ENCODE measurements at places on chromosomes 7 and 10. TPM values are rescaled to one million over a fixed set of nuclear protein-coding genes. Genes with fewer than 3 reads are reported as not detected.
A peak's percentile ranks its signal among the peaks of the same experiment; 100 is the strongest.

DNA sequence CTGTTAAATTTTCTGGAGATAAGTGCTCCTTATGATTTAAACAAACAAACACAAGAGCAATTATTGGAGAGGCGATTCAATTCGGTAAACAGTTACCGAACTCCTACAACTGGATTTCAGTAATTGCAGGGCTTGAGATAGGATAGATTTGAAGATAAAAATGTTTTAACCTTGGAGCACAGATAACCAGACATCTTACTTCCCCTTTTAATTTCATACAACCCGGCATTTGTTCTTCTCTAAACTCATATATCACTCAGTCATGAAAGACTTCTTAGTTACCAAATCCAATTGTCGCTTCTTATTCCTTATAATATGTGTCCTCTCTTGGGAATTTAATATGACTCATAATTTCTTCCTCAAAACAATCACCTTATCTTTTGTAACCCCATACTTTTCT lies 235.9 kb upstream of the CSTF2T start:
- DNase-seq: no peak

SFTPA1 gene
- not detected for total RNA-seq

- DNase-seq: no peak
Measured at GRCh38 chr7:47827351-47827756, 120.9 kb downstream of the PKD1L1 start.

- no peak for DNase-seq
Measured at GRCh38 chr10:117647306-117647705, 104.8 kb downstream of the EMX2 start.

- no peak for DNase-seq
Measured at GRCh38 chr10:79047875-79048638, 20.7 kb upstream of the ZMIZ1 start.

DNA sequence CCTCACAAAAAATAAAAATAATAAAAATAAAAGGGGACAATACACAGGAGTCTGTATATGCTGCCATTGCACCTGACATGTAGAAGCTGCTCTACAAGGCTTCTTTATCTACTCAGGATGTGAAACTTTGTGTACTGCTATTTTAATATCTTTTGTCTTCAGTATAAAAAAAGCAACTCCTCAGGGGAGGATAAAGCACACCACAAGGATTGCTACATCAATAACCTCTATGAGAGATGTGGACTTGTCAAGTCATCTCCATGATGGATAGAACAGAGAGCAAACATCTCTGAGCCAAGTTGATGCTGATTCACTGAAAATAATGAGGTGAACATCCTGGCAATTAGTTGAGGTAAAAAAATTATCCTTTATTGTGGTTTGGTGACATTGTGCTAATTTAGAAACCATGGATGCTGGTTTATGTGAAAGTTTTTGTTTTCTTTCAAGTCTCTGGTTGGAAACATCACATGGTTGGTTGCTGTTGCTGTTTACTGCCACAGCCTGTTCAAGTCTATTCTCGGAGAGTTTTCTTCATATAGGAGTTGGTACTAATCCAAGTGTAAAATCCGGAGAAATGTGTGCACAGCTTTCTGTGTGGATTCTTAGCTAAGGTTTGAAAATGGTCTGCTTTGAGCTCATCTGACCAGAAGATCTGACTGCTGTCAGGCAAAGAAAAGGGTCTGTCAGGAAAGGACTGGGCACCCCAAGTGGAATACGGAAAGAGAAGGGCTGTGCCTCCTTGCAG lies 1.5 kb upstream of the HECW1 start:
- DNase-seq: no peak

GRCh38 chr10:119801176-119801575 lies 71.5 kb downstream of the MCMBP start:
- DNase-seq: no peak

DNA sequence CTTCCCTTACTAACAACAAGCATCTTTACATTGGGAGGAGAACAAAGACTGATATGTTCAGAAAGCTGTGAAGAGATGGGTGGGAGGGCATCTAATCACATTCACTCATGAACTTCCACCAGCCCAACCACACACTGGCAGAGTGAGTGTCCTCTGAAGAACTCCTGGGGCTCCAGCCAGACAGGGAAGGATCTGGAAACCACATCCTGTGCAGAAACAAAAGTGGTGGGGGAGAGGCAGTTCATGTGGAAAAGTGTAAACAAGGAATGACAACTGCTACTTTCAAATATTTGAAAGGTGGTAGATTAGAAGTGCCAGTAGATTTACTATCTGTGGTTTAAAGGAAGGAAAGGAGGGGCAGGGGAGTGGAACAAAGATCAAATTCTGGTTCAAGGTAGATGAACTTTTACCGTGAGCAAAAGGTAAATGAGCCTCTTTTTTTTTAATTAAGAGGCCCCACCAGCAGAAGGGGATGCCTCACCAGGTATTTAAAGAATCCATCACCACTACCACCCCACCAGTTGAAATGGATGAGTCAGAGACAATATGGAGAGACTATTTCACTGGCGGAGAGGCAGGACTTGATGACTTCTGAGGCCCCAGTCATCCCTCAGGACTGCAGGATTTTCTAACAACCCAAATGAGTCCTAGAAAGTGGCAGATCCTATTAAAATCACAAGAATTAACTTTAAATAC lies 34.5 kb downstream of the GOT1 start:
- DNase-seq: peak; percentile 87

ATOH7 gene
- total RNA-seq: under 0.01 TPM

- DNase-seq: no peak
Measured at GRCh38 chr10:127976286-127976685, 69.4 kb downstream of the PTPRE start.

DNA sequence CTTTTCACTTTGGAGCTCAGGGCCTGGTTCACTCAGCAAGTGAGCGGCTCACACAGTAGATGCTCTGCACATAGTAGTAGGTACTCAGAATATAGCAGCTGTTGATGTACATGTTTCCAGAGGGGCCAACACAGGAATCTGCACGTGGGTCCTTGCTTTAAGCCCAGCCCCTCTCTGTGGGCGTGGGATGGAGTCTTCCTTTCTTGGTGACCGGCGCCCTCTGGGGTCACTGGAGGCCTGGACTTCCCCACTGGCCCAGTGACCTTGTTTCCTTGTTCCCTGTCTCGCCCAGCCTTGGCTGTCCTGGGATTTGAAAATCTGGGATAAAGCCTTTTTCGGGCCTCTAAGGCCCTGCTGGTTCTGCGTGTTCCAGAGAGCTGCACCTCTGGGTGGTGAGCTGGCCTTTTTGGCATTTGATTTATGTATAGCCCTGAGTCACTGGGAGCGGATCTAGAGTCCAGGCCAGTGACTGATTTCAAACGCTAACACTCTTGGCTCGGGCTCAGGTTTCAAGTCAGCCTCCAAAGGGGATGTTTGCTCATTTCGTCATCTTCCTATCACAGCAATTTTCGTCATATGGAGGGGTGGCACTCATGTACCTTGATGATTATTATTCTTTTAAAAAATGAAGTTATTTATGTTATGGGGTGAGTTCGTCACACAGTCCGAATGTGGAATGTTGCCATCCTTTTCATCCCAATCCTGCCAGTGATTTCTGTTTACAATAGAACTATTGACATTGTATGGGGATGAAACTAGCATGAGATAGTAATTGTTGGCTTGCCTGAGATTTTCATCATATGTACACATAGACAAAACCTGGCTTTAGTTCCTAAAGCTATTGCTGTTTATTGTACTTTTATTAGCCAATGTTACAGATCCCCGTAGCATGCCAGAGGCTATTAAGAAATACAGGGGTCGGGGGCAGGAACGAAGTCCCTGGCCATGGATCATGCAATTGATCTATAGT lies 65.5 kb downstream of the CUX1 start:
- peak; percentile 100 for DNase-seq

SLC35G1 gene
- 2.1 TPM for total RNA-seq

DNA sequence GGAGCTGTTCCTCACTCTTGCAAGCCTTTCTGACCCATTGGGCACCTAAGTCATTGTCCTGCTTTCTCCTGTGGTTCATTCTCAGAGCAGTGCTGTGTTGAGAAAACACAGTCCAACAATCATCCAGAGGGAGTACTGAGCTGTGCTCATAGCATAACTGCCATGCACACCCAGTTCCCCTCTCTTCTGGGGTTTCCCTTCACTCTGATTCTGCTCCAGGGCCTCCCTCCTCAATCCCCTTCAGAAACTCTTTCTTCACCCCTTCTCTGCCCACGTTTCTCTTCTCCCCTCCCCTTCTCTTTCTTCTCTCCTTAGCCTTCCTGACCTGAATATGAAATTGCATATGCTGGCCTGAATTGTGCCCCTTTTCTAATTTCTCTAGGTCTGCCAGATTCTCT lies 155.8 kb downstream of the AOAH start:
- no peak for DNase-seq

GRCh38 chr10:69866246-69866687 lies 64.6 kb downstream of the COL13A1 start:
- DNase-seq: no peak

OSBPL3 gene
- total RNA-seq: 19.7 TPM

GRCh38 chr7:71021131-71021530 lies 110.8 kb upstream of the GALNT17 start:
- no peak for DNase-seq

DNA sequence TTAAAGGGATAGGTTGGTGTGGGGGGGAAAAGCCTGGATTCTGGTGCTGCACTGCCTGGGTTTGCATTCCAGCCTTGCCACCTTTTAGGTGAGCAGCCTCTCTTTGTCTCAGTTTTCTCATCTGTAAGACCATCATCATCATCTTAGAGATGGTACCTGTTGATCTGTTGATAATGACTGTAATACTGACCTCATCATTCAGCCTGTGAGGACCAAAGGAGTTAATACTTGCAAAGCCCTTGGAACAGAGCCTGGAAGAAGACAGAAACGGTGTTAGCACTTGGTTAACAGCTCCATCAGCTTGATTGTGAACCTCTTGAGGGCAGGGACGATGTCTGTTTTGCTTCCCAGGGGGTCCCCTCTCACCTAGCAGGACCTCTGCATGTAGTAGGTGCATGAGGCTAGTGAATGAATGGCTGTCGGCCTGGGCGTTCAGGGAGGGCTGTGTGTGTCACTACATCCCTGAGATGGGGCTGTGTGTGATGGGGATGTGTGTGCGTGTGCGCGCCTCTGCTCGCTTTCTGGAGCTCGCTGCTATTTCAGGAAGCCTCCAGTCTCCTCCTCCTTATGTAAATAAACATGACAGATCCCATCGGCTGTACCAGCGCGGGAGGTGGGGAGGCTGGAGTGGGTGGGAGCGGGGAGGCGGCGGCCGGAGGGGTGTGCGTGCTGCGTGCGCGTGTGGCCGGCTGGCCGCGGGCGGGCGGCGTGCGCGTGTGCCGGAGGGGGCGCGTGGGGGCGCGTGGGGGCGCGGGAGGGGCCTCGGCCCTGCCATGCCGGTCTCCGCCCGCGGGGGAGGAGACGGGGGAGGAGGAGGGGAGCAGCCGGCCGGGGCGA lies 61.2 kb downstream of the NEURL1 start:
- peak; percentile 53 for DNase-seq

All from bronchial epithelial cell (primary cell).